DMS153 (cell line): ENCODE measurements at places on chromosomes 1 and 21.

DNA sequence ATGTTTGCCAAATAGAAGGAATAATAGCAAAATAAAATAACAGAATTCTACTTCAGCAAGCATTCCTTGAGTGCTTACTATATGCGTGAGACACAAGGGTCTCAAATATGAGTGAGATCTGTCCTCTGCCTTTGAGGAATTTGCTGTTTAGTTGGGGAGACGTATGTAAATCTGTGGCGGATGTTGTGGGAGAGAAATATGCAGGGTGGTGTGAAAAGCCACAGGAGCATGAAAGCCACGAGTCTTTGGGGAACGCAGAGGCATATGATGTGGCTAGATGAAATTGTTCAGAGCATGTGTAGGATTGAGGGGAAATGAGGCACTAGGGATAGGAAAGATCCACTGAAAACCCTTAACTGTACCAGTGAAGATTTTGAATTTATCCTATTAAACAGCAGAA lies 244.4 kb downstream of the PBX1 start:
- DNase-seq = no peak

GRCh38 chr1:241048622-241049021 lies 308.4 kb downstream of the RGS7 start:
- DNase-seq = no peak

DNA sequence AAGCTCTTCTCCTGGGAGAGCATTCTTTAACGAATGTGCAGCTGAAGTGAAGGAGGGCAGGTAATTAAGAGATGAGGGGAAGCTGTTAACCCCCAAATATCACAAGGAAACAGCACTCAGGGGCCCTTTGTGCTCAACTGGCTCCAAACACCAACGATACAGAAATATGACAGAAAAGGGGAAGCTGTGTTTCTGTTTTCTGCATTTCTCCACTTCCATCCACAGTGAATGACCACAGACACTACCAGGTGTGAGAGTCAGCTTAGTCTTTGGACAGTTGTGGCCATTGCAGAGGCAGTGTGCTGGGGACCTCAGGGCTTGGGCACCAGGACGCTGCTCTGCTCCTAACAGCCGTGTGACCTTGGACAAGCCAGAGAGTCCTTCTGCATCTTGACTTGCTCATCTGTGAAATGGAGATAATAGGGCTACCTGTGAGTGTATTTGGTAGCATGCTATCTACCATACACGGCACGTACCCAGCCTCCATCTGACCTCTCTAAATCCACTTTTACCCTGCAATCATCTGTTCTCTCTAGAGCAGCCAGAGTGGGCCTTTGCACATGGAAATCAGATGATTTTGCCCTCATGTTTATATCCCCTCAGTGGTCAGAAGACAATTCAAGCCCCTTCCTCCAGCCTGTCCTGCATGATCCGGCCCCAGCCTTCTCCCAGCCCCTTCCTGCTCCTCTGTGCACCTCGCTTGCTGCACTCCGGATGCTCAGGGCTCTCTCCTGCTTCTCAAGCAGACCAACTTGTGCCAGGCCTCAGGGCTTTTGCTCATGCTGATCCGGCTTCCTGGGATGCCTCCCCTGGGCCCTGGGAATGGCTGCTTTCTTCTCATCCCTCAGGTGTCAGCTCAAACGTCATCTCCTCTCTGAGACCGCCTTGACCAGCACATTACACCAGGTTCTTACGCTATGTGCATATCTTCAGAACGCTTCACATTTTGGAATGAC lies 4.7 kb upstream of the TINAGL1 start:
- DNase-seq = no peak

GRCh38 chr1:15559189-15559810 lies 25.6 kb downstream of the AGMAT start:
- no peak for DNase-seq

DNA sequence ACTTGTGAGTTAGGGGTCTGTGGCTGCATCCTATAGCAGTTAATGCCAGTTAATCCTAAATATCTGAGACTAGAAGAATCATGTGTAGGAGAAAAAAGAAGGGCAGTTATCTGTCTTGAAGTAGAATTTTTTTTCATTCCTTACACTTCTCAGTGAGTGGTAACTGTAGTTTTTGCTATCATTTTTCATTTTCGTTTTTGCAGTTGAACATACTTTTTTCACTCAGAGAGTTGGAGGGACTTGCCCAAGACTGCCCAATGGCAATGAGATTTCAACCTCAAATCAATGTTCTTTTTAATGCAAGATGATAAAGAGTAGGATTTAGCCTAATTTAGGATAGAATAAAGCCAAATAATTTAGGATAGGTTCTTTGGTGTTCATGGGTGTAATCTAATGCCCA lies 5.5 kb downstream of the PRDX6 start:
- no peak for DNase-seq
